ENCODE measurements at places on chromosomes 2 and 18. TPM values are rescaled to one million over a fixed set of nuclear protein-coding genes. Genes with fewer than 3 reads are reported as not detected.

DNA sequence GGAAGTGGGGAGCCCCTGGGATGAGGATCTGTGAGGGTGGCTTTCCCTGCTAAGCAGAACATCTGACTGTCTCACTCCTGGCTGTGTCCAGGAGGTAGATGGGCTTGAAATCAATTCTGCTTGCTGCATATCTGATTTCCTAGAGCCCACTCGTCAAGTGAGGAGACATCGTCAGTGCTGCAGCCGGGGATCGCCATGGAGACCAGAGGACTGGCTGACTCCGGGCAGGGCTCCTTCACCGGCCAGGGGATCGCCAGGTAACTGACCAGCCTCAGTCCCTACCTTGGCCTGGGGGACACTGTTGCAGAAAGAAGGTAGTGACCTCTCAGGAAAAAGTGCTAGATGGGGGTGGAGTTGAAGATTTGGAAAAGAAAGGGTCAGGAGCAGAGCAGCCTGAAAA lies 31.3 kb downstream of the CNGA3 start:
- H3K4me3 ChIP-seq, result no peak overlapping the region
- no peaks in the 10 kb centered on the region for H3K36me3 ChIP-seq
- H3K27me3 ChIP-seq, result peaks cover 13% of the 10 kb centered on the region
- no peak overlapping the region for H3K27ac ChIP-seq
- DNase-seq, result no peak

DNA sequence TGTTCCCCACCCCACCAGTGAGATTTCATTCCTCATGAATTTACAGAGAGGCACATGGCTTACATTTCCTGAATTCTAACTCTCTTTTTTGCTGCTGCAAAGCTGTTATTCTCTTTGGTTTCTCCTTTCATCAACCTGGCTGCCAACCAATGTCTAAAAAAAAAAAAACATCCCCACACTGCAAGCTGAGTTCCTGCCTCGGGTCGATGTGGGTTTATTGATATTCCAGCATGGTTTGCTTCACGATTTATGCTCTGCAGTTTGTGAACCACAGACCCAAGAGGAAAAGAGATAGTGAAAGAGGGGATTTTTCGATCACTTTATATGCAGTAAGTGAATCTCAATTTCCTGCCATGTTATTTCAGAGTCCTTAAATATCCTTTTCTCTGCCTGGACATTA lies 363.6 kb downstream of the LPIN1 start:
- H3K27me3 ChIP-seq, result peaks cover 13% of the 10 kb centered on the region
- no peak for DNase-seq
- H3K4me1 ChIP-seq, result peaks cover 31% of the 10 kb centered on the region
- H3K4me3 ChIP-seq, result peak overlapping the region; percentile 24

GRCh38 chr2:11903085-11903606 lies 156.7 kb downstream of the LPIN1 start:
- H3K4me3 ChIP-seq, result no peak overlapping the region
- no peaks in the 10 kb centered on the region for H3K4me1 ChIP-seq
- no peak for DNase-seq
- H3K27me3 ChIP-seq, result peaks cover 1% of the 10 kb centered on the region

- DNase-seq, result peak; percentile 26
- peaks cover 69% of the 10 kb centered on the region for H3K4me1 ChIP-seq
- peaks cover 23% of the 10 kb centered on the region for H3K36me3 ChIP-seq
These were observed 53.0 kb downstream of the ASXL2 start for GRCh38 chr2:25825238-25825637.

DNA sequence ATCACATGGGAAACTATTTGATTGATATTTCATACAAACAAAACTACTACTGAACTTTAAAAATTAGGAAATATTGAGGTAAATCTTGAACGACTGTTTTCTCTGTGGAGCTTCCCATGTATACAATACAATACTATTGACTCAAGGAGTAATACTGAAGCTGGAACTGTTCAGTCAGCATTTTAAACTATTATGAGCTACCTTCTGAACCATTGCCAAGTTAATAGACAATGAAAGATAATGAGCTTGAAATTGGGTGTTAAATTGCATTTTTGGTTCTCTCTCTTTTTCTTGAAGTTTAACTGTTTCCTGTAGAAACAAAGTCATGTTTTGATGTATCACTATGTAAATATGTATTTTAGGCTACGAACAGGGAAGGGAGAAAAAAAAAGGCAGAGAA lies 569.2 kb downstream of the ZEB2 start:
- H3K27ac ChIP-seq, result no peak overlapping the region
- DNase-seq, result no peak
- H3K4me3 ChIP-seq, result no peak overlapping the region
- H3K27me3 ChIP-seq, result no peaks in the 10 kb centered on the region
- H3K4me1 ChIP-seq, result no peaks in the 10 kb centered on the region

- H3K4me1 ChIP-seq, result no peaks in the 10 kb centered on the region
- H3K36me3 ChIP-seq, result peaks cover 2% of the 10 kb centered on the region
- H3K27me3 ChIP-seq, result no peaks in the 10 kb centered on the region
- H3K4me3 ChIP-seq, result no peak overlapping the region
These were observed 58.0 kb downstream of the DTNB start for GRCh38 chr2:25615386-25615785.

- no peak for DNase-seq
- no peaks in the 10 kb centered on the region for H3K4me1 ChIP-seq
- no peaks in the 10 kb centered on the region for H3K27me3 ChIP-seq
- H3K36me3 ChIP-seq, result no peaks in the 10 kb centered on the region
These were observed 7.2 kb upstream of the ABCA12 start for GRCh38 chr2:215145611-215146010.

GRCh38 chr2:215907147-215907546 lies 106.2 kb downstream of the MREG start:
- no peaks in the 10 kb centered on the region for H3K36me3 ChIP-seq
- H3K27ac ChIP-seq, result no peak overlapping the region
- H3K27me3 ChIP-seq, result peaks cover 14% of the 10 kb centered on the region
- no peak for DNase-seq
- H3K4me3 ChIP-seq, result no peak overlapping the region

DNA sequence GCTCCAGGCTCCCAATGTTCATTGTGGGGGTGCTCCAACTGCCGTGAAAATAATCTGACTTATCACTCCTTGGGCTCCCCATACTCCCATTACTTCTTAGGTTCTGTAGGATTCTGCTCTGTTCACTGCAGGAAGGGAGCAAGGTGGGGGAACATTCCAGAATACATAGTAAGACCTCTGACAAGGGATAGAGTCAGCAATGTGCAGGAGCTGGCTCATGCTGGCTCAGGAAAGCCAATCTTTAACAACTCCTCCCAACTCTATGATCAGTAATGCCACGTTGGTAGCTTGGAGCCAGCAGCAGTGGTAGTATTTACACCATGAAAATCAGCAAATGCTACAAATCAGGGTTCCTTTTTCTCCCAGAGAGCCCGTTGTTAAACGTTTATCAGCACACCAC lies 44.4 kb downstream of the FECH start:
- peaks cover 2% of the 10 kb centered on the region for H3K27me3 ChIP-seq
- DNase-seq, result no peak
- H3K27ac ChIP-seq, result no peak overlapping the region
- H3K36me3 ChIP-seq, result no peaks in the 10 kb centered on the region

APCDD1 gene
- not detected for total RNA-seq

HOXD8 gene
- total RNA-seq, result not detected

RTP5 gene
- total RNA-seq, result not detected

COL4A3 gene
- not detected for total RNA-seq

SLC9A4 gene
- not detected for total RNA-seq

ANKRD44 gene
- total RNA-seq, result 153 TPM

OTOS gene
- not detected for total RNA-seq

Data from activated T-helper 1 cell treated with anti-CD3 and anti-CD28 coated beads, Interleukin-12 subunit alpha, Interleukin-12 subunit beta, Interleukin-2, Interleukin-4 antibody, amounts not matched to agents 30 ng/mL and 10 ng/mL and 1 ng/mL, durations not matched to agents 14 hours and 24 hours and 36 hours (primary cell).